Posterior cingulate gyrus (tissue), 11 donors: ENCODE measurements at places on chromosomes 1 and 21.

DNA sequence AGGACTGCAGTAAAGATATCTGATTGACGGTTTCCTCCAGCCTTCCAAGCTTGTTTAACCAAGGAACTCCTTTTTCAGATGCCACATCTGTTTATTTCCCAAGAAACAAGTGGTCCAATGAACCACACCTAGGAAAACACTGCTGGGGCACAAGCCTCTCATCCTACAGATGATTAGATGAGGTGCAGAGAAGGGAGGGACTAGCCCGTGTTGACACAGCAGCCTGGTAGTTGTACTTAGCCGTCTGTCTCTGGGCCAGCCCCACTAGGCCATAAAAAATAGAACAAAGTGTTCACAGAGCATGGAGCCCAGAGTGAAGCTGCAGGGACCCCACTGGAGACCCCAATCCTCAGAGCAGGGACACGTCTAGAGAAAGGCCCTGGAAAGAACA, 32.1 kb downstream of the LRP8 start:
- no peak for DNase-seq

DNA sequence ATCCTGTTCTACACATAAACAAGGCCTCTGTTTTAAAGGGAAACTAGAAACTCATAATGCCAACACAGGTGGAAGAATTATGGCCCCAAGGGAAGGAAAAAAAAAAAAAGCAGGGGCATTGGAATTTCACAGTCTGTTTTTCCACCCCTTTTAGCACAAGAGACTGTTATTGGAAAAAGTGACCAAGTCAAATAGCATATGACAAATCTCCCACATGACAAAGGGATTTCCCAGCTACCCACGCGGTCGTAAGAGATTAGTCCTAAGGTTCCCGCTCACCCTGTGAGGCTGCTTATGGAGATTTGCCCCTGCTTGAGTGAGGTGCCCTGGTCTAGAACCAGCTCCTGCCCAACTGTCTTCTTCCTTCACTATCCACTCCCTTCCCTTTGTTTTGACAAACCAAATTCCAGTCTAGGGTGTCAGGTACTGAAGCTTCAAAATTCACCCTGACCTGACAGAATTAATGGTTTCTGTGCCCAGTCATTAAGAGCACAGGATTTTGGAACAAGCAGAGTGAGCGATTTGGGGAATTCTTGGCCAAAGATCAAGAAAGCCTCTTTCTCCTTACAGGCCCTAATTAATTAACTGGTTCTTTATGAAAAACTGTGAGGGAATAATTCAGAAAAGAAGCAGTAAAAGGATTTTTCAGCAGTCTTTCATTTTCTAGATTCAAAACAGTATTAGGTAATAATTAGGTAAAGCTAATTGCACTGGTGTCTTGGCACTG, 107.3 kb downstream of the NMNAT2 start:
- no peak for DNase-seq

DNA sequence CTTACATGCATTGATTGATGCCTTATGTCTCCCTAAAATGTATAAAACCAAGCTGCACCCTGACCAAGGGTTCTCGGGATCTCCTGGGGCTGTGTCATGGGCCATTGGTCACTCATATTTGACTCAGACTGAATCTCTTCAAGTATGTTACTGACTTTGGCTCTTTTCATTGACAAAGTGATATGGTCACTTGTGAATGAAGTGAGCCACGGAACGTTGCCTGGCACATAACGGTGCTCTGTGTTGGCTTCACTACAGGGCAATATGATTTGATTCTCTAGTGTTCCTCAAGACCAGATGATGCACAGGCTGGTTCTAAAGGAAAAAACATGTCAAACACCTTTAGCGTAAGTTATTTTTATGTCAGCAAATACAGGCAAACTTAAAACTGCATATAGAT, 11.4 kb upstream of the IL10RB start:
- DNase-seq = no peak

- DNase-seq = no peak
Measured at GRCh38 chr1:46068525-46068924, 63.9 kb downstream of the PIK3R3 start.

DNA sequence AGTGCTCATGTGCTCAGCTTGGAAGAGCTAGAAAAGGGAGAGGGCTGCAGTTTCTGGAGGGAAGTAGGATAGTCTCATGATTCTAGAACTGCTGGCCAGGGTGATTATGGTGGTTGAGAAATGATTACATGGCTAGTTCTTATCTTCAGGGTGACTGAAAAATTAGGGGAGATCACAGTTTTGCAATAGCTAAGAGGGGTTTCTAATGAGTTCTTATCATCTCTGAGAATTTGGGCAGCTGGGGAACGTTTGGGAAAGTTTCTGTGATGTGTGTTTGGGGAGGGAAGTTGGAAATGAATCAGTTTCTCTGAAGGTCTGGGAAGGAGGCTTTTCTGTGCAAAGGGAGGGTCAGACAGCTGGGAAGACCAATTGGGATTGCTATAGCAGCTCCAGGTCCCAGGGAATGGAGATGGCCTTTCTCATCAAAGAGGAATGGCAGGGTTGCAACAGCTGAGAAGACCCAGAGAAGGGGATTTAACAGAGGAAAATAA, 7.6 kb upstream of the RHOU start:
- DNase-seq = no peak

GRCh38 chr1:11484321-11484655, 5.3 kb downstream of the DISP3 start:
- no peak for DNase-seq

GRCh38 chr1:201742955-201743805, 85.8 kb upstream of the IPO9 start:
- no peak for DNase-seq

DNA sequence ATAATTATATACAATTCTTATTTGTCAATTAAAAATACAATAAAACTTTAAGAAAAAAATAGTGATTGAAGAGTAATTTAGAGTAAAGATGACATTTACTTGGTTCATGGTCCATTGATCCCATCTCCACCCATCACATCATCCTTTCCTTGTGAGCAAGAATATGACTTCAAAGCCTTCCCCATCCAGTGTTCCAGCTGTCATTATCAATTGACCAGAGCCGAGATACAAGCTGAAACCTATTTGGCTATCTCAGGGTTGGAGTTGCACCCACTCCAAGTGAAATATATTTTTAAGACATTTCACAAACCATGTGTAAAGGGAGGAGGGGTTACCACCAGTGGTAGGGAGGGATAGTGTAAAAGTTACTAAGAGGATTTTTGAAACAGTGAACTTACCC, 428.9 kb upstream of the C1orf87 start:
- DNase-seq = no peak

GRCh38 chr21:34992736-34993398, 56.2 kb downstream of the RUNX1 start:
- DNase-seq = peak; percentile 8

DNA sequence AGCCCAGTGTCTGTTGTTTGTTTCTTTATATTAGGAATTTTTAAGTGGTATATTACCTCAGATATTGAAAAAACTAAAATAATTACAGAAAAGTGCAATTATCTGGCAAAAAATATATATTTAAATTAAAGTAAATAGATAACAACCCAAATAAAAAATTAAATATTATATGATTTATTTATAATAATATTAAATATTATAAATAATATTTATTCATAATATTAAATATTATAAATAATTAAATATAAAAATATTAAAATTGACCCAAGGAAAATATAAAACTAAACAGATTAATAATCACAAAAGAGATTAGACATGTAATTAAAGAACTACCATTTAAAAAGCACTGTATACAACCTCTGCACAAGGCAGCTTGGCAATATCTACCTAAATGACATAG, 331.9 kb upstream of the POGK start:
- DNase-seq = no peak

GRCh38 chr1:11307852-11308251, 34.9 kb downstream of the UBIAD1 start:
- no peak for DNase-seq

GRCh38 chr1:44484155-44484688, 79.2 kb downstream of the RNF220 start:
- no peak for DNase-seq

DNA sequence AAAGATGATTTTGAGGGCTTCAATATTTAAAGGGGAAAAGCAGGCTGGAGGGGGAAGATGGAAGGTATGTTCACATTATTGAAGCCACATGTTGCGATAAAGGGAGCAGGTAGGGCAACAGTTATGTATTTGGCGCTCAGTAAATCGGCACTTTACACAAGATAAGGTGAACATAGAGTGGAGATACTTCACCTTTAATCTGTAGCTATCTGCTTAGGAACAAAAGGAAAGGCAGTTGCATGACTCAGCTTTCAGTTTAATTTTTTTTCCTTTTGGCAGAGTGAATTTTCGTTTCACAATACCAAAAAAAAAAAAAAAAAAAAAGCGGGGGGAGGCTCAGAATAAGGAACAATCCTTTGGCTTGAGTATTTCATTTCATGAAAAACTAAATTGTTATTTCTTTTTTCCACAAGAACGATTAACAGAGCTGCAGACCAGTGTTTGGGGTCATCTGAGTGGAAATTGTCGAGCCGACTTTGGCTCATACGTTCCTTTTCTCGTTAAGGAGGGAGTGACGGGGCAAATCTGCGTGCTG, 1.1 kb upstream of the COQ8A start:
- DNase-seq = no peak

- DNase-seq = peak; percentile 93
Measured at GRCh38 chr1:67500413-67500959, 70.3 kb upstream of the SERBP1 start.

DNA sequence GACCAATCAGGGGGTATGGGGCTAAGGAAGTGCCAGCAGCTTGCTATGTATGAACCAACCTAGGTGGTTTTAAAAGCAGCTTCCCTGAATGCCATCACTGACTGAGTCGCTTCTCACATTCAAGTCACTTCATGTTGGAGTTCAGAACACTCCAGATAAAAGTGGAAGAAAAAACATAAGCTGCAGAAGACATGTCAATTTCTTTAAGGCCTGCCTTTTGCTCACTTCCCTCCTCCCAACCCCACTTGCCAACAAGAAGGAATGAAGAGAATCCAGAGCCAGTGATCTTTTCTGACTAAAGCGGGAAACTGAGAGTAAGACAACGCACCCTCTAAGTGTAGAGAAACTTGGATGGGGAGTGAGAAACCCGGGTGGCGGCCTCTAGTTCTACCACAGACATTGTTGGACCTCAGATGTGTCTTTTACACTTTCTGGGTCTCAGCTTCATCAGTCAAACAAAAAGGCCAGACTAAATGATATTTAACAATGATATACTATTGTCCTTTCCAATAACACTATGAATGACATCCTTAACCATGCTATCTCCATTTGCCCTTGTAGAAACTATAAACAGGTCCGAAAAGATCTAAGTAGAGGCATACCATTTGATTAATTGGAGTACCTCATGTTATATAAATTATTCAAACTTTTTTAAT, 54.1 kb downstream of the LUZP1 start:
- no peak for DNase-seq

DNA sequence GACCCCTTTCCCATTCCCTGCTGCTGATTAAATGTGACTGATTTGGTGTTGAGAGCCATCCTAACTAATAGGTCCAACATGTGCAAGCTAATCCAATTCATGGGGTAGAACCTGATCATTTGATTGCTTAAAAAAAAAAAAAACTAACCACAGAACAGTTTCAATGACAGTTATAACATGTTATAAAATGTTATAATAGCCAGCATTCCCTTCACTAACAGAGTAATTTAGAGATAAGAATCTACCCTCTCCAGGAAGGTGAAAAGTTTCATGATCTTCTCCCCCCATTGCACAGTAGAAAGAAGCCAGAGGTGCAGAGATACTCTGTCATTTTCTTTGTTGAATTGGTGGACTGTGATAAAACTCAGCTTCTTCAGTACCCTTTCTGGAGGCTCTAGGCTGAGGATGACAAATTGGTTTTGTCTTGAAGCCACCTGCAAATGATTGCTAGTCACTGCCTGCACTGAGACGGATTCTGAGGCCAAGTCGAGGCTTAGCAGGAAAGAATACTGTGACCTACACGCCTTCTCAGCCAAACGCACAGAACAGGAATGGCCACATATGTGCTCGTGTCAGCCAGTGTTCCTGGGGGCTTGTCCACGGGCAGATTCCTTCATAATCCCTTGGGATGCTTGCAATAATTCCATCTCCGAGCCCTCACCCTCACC, 215.7 kb upstream of the IRF2BP2 start:
- no peak for DNase-seq

DNA sequence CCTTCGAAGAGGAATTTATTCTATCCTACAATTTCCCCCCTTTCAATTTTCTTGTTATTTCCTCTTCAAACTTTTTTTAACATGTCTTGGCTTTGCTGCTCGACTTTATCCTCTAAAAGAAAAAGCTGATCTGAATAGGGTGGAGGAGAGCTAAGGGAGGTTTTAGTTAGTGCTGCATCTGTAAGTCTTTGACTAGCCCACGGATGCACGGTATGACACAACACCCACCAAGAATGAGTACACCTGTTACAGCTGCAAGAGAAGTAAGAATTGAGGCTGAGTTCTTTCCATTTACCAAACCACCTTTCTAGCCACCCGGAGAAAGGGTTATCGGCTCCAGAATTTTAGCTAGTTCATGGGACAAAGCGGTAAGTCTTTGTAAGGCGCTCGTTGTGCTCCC, 23.8 kb downstream of the SCCPDH start:
- no peak for DNase-seq

DNA sequence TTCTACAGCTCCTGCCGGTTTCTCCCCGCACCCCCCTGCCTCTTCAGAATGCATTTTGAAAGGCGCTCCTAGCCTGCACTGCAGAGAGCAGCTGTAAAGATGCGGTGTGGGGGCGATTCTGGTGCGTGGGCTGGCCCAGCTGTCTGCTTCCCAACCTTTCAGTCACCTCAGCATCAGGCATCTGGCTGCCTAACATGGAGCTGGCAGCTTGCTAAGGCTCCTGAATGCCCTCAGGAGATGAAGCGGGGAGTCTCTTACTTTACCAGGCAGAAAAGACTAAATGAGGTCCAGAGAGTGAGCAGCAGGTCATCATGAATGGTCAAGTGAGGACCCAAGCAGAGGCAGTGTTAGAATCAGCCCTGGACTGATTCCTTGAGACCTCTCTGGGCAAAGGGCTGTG, 8.7 kb downstream of the IER5 start:
- peak; percentile 52 for DNase-seq

GRCh38 chr1:21724098-21724497, 54.9 kb upstream of the RAP1GAP start:
- no peak for DNase-seq

DNA sequence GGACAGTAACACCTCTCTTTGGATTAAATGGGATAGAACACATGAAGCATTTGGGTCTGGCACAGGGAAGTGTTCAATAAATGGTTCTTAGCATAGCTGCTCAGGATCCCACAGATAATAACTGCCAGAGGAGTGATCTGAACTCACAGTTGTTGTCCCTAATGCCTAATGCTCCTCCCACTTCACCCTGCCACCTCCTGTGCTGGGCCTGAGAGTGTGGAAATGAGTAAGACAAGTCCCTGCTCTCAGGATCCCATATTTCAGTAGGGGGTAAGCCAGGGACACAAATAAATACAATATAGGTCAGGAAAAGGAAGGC, 19.9 kb upstream of the FOXO6 start:
- DNase-seq = no peak
